ENCODE measurements at places on chromosomes 7 and 10. TPM values are rescaled to one million over a fixed set of nuclear protein-coding genes. Genes with fewer than 3 reads are reported as not detected.

Gene SLC26A5
- total RNA-seq = 0.28 TPM

Gene GIMAP7
- 7.6 TPM for total RNA-seq

Gene HMX3
- not detected for total RNA-seq

Gene MYL10
- total RNA-seq = not detected

Gene AASS
- 18.6 TPM for total RNA-seq

Gene TBXAS1
- total RNA-seq = 14.8 TPM

DNA sequence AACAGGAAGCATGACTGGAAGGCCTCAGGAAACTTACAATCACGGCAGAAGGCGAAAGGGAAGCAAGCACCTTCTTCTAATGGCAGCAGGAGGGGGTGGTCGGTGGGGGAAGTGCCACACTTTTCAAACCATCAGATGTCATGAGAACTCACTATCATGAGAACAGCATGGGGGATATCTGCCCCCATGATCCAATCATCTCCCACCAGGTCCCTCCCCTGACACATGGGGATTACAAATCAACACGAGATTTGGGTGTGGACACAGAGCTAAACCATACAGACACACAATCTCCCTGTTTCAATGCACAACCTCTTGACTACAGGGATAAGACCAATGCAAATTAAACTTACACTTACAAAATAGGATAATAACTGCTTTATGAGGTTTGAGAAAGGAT lies 97.6 kb downstream of the SGMS1 start:
- no peak for DNase-seq

DNA sequence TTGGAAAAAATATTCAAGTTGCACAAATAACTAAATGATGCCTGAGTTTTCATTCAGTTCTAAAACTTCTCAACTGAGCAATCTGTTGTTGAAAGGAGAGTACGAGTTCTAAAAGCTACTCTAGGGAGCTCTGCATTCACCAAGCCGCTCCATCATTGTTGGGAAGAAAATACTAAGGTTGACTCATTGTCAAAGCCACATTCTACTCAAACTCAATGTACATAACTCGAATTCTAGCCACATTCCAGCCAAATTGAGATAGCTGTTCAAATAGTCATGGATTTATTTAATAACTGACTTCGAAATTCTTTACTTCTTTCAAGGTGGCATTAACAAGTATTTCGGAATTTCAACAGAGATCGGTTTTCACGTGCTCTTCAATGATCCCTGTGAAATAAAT lies 63.4 kb downstream of the KIAA1217 start:
- DNase-seq = no peak

DNA sequence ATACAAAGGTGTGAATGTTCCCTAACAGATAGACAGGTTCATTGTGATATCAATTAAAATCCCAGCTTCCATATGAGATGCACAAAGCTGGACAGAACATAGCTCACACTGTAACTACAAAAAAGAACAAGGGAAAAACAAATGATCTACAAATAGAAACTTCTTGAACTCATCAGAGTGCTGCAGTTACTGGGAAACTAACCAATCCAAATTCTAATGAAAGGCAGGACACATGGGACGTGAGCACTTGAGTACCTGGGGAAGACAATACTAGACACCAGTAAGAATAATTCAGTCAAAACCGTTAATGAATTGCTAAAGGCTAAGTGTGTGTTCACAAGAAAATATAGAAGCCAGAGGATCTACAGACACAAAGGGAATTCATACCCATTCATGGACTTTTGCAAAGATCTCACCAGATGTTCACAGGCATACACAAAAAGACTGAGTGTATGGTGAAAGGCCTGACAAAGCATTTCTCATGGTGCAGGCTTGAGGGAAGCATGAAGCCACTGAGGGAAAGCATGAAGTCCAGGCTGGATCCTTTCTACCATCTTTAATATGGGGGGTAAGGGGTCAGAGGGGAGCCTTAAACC lies 7.8 kb upstream of the GPR22 start:
- no peak for DNase-seq

GRCh38 chr7:102892631-102893278 lies 20.0 kb upstream of the LRRC17 start:
- DNase-seq = no peak

DNA sequence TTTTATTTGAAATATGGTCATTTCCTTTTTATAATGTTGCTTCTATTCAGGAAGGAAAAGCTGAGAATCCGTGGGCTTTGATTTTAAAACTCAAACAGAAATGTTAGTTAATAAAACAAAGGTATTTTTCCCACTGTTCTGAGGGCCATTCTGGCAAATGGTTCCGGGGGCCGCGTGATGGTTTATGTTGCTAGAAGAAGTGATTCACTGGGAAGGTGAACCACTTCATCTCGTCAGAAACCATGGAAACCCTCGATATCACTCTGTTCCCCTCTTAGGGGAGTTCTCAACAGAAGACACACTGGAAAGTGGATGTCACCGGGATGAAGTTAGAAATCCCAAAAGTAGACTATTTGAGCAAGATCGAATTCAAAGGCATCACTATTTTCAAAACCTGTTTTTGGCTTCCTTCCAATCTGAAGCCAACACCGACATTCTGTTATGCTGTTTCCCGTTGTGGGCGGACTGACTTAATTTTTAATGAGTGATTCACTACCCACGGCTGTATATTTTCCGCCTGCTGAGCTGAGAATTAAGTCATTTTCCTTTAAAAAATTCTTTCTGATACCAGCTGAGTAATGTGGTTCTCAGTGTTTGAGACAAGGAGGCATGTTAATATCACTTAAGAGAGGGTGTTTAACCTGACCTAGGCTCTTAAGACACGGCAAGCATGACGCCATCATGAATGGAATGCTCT lies 84.1 kb downstream of the PTPRE start:
- no peak for DNase-seq

DNA sequence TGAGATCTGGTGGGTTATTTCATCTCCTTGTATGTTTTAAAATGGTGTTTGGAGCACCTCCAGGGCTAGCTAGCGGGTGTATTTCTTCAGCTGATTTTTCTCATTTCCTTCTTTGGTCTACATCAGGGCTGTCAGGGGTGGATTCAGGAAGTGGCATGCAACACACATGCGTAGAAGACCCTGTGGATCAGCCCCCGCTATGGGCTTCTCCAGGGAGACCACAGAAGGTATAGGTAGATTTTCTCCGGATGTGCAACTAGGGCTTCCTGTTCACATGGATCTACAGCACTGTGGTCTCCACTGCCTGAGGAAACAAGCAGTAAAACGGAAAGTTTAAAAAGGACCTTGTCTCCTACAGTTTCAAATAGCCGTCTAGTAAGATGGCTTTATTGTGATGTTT lies 10.4 kb downstream of the NUB1 start:
- DNase-seq = no peak

DNA sequence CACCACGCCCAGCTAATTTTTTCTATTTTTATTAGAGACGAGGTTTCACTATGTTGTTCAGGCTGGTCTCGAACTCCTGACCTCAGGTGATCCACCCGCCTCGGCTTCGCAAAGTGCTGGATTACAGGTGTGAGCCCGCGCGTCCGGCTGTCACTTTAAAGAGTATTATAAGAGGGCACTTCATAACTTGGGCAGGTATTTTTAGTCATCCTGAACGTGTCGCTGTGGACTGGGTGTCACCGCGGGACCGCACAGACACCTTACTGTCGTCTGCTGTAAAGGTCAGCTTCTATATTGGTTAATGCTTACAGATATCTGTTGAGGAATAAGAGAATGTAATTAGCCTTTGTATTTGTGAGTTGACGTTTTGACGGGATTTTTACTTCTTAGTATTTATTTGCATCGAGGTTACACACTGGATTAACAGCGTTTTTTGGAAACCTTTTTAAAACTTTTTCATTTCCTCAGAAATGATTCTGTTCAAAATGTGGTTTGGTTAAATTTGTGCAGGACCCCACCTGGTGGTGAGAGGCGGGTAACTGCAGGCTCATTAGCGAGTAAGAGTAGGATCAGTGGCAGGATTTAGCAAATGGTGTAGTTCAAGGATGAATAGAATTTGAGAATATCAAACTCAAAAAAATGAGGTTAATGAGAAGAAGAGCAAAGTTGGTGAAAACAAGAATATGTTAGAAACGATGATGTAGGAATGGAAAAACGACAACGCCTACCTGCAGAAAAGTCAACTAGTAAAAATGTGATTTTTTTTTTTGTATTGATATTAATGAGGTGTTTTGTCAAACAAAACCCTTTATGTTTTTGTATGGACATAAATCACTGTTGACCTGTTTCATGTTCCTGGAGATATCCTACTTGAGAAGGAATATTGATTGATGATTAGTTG lies 3.2 kb downstream of the DNAJB6 start:
- peak; percentile 56 for DNase-seq

- DNase-seq = no peak
Measured at GRCh38 chr10:74500026-74500704, 326.2 kb upstream of the KAT6B start.

DNA sequence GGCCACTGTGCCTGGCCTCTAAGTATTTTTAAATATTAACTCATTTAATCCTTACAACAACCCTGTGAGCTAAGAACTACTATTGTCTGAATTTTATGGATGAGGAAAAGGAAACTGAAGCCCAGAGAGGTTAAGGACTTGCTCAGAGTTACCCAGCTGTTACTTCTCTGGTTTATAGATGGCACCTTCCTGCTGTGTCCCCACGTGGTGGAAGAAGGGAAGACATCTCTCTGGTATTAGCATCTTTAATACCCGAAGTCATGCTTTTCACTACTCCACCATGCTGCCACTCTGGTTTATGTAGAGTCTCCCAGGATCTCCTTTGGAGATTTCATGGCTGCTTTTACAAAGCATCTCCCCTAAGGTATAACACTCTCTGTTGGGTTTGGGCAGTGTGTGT lies 105.5 kb upstream of the MKLN1 start:
- DNase-seq = no peak

DNA sequence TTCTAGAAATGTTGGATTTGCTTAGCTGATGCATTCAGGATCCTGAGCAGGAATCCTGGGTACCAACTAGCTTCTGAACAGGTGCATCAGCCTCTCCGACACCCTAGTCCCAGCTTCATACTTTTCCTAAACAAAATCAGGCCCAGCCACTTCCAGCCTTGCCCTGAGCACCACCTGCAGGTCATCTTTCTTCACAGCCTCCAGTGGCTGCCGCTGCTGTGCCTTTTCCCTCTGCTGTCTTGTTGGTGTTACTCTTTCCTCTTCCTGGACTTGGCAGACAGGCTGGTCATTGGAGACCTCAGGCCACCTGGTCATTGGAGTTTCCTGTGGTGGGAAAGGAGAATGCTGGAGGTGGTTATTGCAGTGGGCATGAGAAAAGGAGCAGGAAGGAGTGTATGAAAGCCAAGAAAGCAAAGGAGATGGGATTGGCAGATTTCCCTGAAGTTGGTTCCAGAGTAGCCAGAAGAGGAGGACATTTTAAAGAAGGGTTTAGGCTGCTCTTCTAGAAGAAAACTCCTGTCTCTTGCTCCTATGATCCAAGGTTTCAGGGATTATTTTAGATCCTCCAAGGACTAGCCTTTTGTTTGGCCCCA lies 48.2 kb upstream of the NFKB2 start:
- no peak for DNase-seq

DNA sequence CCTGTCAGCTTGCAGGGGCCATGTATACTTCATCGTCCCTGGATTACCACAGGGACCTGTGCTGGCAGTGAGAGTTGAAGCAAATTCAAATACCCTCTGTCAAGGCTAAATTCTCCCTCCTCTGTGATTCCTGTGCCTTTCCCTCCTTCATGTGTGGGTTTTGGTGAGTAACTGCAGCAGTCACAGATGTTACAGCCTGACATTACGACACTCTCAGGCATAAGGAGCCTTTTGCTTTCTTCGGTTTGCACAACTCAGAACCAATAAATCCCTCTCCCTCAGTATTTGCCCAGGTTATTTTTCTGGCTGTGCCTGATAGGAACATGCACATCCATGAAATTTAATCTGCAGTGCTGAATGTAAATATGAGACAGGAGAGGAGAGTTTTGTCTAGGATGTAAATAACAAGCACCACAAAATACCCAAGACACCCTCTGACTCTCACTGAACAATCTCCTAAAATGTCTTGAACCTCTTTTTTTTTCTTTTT lies 997.2 kb upstream of the GHITM start:
- no peak for DNase-seq

DNA sequence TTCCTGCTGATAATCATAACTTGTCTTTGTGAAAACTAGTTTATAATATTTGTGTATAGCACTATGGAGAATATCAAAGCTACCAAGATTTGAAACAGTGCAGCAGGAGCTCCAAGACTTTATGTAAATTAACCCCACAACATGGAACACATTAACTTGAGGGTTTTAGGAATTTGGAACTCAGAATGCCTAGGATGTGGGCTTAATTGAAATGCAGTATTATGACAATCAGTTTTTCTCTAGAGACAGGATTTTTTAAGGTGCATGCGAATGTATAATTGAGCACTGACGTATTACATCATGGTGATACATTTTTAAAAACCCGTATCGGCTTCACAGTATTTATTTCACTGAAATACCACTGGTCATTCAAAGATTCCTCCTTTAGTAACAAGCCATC lies 313.1 kb upstream of the DGKB start:
- no peak for DNase-seq

DNA sequence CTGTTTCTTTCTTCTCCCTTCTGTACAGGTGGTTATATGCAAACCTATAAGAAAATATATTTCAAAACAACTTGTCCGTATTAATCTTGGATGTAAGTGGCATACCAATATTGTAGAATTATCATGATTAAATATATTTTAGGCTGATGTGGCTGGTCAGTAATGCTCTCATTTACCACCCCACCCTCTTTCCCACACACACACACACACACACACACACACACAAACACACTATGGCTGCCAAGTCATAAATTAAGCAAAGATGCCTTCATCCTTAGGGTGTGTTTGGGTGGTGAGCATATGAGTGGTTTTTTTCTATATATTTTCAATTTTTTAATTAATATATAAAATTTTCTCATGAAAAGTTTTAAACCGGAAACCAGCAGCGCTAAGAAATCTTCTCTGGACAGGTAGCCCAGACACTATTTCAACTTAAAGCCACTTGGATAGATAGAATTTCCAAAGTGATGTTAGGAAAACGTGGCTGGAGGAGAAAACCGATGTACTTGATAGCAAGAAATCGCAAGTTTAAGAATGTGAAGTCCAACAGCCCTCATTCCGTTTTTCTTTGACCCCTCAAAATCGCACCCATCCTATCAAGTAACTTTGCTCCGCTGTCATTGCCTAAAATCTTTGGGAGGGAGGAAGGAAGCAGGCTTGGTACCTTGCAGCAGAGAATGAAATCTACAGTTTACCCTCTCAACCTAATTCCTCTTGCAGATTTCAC lies 171.7 kb downstream of the FAM107B start:
- no peak for DNase-seq

- DNase-seq = no peak
Measured at GRCh38 chr10:71761541-71762113, 11.7 kb downstream of the VSIR start.

- DNase-seq = no peak
Measured at GRCh38 chr7:117269417-117269816, 53.4 kb downstream of the WNT2 start.

GRCh38 chr7:22670422-22670815 lies 56.6 kb upstream of the IL6 start:
- DNase-seq = no peak

DNA sequence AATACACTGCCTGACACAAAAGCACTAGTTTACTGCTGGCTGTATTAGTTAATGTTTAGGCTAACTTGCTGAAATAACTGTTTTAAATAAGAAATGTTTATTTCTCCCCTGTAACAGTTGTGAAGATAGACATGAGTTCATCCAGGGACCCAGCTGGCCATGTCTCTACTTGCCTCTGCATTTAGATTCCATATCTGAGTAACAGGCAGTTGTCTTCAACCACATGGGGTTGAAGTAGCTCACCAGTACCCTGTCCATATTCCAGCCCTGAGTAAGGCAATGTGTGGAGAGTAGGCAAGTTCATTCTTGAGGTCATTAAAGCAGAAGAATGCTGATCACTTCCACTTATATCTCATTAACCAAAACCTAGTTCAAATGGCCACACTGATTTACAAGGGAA lies 31.1 kb upstream of the RSBN1L start:
- DNase-seq = no peak

Measured in dorsolateral prefrontal cortex (tissue), 122 donors.